ENCODE measurements at places on chromosomes 2 and 18. TPM values are rescaled to one million over a fixed set of nuclear protein-coding genes. Genes with fewer than 3 reads are reported as not detected.

GRCh38 chr18:37520508-37520907 is 45.1 kb downstream of the CELF4 start:
- no peak for DNase-seq

GRCh38 chr18:36355511-36355910 is 58.0 kb downstream of the FHOD3 start:
- no peak for DNase-seq

GRCh38 chr2:174607989-174608865 is 10.6 kb upstream of the WIPF1 start:
- DNase-seq = no peak

DNA sequence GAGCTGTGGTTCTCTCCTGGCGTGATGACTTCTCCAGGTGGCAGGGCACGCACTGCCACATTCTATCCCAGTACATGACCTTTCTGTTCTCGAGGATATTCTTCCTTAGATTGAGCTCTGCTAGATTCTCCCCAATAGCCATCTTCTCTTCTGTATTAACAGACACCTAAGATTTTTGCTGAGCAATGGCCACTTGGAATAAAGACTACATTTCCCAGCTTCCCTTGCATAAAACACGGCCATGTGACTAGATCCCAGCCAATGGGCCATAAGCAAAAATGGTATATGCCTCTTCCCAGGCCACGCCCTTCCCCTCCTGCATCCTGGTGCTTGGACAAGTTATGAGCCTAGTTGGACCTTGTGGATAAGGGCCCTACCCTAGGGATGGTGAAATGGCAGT is 82.1 kb downstream of the EIF2AK3 start:
- no peak for DNase-seq

- peak; percentile 41 for DNase-seq
These were observed 271.5 kb downstream of the AGAP1 start for GRCh38 chr2:235765181-235765820.

NT5C1B gene
- not detected for total RNA-seq

- no peak for DNase-seq
These were observed 609.5 kb downstream of the EPHA4 start for GRCh38 chr2:220962556-220962955.

GRCh38 chr2:24362253-24362652 is 1.9 kb upstream of the ITSN2 start:
- no peak for DNase-seq

NETO1 gene
- not detected for total RNA-seq

DNA sequence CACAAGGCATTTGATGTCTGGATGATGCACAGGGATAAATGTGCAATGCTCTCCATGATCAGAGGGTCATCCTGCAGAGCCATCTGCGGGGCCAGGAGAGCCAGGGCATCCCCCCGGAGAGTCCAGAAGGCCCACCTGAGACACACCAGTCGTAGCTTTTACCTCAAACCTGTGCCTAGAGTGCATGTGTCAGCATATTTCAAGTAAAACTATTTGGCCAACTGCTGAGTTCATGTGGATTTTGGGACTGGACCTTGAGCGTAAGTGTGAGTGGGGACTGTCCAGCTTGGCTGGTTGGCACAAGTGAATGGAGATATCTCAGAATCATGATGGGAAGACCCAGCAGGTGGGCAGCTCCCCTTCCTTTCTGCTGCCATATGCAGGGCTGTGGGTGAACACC is 147.8 kb upstream of the TPO start:
- DNase-seq = no peak

DNA sequence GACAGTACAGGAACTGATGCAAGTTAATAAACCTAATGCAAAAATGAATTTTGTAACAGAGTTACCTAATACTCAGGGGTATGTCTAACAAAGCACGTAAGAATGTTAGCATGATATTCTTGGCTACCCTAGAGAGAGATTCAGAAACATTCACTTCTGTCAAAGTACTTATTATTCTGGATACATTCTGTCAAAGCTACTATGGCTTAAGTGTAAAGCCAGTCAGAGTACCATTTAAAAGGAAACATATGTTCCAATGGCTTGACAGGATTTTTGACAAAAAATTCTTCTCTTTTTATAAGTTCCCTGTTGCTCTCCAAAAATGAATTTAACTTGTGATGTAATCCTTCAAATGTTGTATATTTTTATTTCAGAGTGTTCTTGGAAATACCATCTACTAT is 85.5 kb downstream of the PIGN start:
- DNase-seq = no peak

DNA sequence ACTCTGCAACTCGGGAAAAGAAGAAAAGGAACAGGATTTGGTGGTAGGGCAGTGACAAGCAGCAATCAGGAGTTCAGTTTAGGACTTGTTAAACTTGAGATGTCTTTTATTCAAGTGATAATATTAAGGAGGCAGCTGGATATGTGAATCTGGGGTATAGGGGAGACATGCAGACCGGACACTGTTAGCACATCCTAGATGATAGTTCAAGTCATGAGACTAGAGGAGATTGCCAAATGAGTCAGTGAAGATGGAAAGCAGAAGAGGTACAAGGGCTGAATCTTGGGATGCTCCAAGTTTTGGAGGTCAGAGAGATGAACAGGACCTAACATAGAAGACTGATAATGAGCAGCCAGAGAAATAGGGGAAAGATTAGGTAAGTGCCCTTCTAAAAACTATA is 69.5 kb upstream of the PSME4 start:
- no peak for DNase-seq

GRCh38 chr2:239264838-239265651 is 135.8 kb downstream of the HDAC4 start:
- DNase-seq = peak; percentile 36

LIMS3 gene
- 2.8 TPM for total RNA-seq

GRCh38 chr2:199488772-199489400 is 31.1 kb upstream of the SATB2 start:
- peak; percentile 57 for DNase-seq

- no peak for DNase-seq
These were observed 4.5 kb upstream of the COL3A1 start for GRCh38 chr2:188969651-188970050.

- no peak for DNase-seq
These were observed 9.4 kb upstream of the DUSP19 start for GRCh38 chr2:183069174-183069573.

- no peak for DNase-seq
These were observed 11.9 kb upstream of the ACTR3 start for GRCh38 chr2:113877711-113878598.

IL36RN gene
- not detected for total RNA-seq

KCNJ13 gene
- total RNA-seq = not detected

- no peak for DNase-seq
These were observed 42.2 kb downstream of the RAD51AP2 start for GRCh38 chr2:17476064-17476463.

- no peak for DNase-seq
These were observed 13.8 kb downstream of the MRPL35 start for GRCh38 chr2:86213056-86213455.

SCYGR4 gene
- total RNA-seq = not detected

DNA sequence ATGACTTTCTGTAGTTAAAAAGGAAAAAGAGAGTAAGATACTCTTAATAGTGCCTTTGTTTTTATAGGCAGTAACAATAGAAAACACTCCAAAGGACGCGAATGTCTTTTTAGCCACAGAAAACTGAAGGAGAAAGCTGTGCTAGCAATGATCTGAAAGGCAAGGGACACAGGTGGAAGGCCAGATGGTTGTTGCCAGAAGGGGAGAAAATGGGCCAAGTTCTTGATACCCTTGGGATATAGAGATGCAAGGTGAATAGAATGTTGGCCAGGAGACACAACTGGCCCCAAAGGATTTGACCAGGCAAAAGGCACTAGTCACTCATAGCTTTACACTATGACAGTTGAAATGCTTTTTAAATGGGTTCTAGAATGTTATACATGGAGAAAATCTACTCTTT is 180.0 kb downstream of the NRXN1 start:
- no peak for DNase-seq

DNA sequence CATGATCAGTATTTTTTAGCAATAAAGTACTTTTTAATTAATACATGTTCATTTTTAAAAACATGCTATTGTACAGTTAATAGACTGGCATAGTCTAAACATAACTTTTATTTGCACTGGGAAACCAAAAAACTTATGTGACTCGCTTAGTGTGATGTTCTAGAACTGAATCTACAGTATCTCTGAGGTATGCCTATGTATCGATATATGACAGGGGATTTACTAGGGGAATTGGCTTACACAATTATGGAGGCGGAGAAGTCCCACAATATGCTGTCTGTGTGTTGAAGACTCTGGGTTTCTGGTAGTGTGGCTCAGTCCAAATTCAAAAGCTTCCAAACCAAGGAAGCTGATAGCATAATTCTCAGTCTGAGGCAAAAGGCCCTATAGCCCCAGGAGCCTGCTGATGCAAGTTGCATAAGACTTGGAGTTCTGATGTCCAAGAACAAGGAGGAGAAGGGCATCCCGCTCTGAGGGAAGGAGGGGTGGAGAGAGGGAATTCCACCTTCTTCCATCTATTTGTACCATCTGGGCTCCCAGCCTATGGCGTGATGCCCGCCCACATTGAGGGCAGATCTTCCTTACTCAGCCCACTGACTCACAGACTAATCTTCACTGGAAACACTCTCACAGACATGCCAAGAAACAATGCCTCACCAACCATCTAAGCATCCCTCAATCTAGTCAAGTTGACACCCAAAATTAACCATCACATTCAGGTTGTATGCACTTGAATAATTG is 27.5 kb downstream of the ZNF638 start:
- peak; percentile 73 for DNase-seq

DNA sequence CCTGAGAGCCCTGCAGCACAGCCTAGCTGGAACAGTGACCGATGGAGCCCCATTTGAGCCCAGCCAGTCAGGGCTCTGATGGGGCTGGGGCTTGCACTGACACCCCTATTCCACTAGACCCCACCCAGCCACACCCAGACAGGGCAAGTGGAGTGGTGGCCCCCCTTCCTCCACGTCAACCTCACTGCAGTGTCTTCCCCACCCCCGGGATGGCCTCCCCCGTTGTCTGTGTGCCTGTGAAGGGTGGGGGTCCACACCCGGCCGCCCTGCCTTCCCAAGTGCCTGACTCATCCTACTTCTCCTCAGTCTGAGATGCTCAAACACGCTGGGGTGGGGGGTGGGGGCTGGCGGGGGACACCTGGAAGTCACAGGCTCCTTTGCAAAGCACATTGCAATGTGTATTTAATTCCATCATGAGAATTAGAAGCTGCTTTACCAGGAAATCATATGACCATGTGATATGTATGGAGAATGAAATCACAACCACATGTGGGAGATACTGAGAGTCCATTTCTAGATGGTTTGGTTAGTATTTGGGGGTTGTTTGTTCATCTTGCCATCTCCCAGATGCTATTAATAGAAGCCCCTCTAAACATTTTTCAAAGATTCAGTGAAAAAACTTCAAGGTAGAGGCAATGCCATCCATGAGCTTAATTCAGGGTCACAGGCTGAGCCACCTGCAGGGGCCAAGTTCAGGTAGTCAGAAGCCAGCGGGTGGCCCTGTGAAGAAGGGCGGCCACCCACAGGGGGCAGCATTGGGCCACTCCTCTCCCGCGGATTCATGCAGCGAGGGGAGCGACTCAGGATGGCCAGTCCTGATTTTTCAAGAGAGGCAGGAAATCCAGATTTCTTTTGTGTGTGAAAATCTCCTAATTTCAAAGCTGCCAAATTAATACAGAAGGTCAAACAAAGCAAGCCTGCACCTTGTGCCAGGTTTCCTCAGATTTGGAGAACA is 22.7 kb upstream of the GMPPA start:
- peak; percentile 80 for DNase-seq

TACR1 gene
- total RNA-seq = 0.37 TPM

GRCh38 chr18:22052405-22053105 is 116.8 kb upstream of the GATA6 start:
- DNase-seq = no peak

HRH4 gene
- 0.10 TPM for total RNA-seq

CYS1 gene
- 0.13 TPM for total RNA-seq

GRCh38 chr2:31259075-31259474 is 25.1 kb downstream of the EHD3 start:
- no peak for DNase-seq

RGPD3 gene
- total RNA-seq = 0.18 TPM

SPDYA gene
- 0.17 TPM for total RNA-seq

GRCh38 chr2:6474161-6475140 is 391.3 kb downstream of the CMPK2 start:
- DNase-seq = no peak

GALR1 gene
- 0.02 TPM for total RNA-seq

DNA sequence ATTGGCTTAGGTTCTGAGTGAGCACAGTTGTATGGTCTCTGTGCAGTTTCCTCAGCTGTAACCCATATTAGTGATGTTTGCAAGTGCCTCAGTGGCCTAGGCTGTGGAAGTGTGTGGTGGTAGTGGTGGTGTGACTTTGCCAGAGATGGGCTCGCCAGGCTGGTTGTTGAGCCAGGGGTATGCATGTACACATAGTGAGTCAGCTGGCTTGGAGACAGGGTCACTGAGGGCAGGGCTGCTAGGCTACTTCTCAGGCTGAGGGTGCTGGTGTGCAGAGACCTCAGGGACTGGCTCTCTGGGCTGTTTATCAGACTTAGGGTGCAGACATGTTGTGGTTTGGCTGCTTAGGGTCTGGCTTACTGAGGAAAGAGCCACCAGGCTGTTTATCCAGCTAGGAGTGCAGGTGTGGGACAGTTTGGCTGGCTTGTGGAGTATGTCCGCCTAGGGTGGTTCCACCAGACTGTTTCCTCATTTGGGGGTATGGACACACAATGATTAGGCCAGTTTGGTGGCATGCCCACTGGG is 15.0 kb downstream of the APLF start:
- DNase-seq = no peak

Measured in psoas muscle (tissue), 8 donors.